ENCODE measurements at places on chromosomes 16 and 17. TPM values are rescaled to one million over a fixed set of nuclear protein-coding genes. Genes with fewer than 3 reads are reported as not detected.

DNA sequence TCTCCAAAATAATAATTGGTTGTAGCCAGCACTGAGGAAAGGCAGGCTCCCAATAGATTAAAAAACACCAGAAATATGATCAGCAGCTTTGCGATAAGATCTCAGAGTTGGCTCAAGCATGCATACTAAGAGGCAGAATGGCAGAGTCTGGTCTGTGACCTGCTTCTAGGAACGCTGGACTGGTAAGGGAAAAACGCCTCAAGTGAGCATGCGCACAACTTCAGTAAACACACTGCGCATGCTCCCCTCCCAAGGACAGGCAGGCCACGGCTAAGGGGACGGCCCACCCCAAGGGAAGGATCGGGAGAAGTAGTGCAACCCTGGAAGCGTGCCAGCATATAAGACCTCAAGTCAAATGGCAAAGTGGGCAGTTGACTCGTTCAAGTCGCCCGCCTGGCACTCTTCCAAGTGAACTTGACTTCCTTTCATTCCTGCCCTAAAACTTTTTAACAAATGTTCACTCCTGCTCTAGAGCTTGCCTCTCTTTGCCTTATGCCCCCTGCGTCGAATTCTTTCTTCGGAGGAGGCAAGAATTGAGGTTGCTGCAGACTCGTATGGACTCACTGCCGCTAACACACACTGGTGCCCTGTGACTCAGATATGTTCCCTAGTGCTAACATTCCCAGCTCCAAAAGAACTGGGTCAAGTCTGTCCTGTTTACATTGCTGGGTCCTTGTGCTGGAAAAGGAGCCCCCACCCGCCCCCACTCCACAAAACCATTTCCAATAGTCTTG is 22.4 kb upstream of the PRM1 start:
- H3K4me1 ChIP-seq = peaks cover 54% of the 10 kb centered on the region
- H3K4me3 ChIP-seq = no peak overlapping the region
- no peaks in the 10 kb centered on the region for H3K27me3 ChIP-seq
- peak overlapping the region; percentile 54 for H3K27ac ChIP-seq
- no peak for DNase-seq
- H3K36me3 ChIP-seq = no peaks in the 10 kb centered on the region

DNA sequence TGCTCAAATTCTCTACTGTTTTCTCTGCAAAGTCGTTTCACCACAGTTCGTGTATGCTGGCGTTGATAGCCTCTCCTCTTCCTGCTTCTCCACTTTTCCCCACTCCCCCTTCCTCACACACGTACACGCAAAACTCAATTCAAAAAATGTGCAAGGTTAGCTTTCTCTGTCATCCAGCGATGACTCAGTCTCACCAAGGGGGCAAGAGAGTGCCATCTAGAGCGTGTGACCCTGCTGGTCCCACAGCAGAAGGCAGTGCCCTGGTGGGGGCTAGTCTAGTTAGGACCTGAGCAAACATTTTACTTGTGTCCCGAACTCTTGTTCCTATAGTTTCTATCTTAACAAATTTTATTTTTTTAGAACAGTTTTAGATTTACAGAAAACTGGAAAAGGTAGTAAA is 121.2 kb upstream of the CHMP6 start:
- peaks cover 91% of the 10 kb centered on the region for H3K4me1 ChIP-seq
- H3K36me3 ChIP-seq = peaks cover 50% of the 10 kb centered on the region
- no peak for DNase-seq
- peak overlapping the region; percentile 89 for H3K27ac ChIP-seq

GRCh38 chr16:11880007-11880406 is 28.7 kb upstream of the RSL1D1 start:
- H3K4me3 ChIP-seq = no peak overlapping the region
- H3K36me3 ChIP-seq = peaks cover 39% of the 10 kb centered on the region
- no peak overlapping the region for H3K27ac ChIP-seq

- DNase-seq = no peak
- H3K27me3 ChIP-seq = peaks cover 7% of the 10 kb centered on the region
- H3K27ac ChIP-seq = no peak overlapping the region
- H3K4me1 ChIP-seq = no peaks in the 10 kb centered on the region
Measured at GRCh38 chr16:24358117-24358516, 102.0 kb downstream of the CACNG3 start.

The CCDC200 gene
- not detected for total RNA-seq

DNA sequence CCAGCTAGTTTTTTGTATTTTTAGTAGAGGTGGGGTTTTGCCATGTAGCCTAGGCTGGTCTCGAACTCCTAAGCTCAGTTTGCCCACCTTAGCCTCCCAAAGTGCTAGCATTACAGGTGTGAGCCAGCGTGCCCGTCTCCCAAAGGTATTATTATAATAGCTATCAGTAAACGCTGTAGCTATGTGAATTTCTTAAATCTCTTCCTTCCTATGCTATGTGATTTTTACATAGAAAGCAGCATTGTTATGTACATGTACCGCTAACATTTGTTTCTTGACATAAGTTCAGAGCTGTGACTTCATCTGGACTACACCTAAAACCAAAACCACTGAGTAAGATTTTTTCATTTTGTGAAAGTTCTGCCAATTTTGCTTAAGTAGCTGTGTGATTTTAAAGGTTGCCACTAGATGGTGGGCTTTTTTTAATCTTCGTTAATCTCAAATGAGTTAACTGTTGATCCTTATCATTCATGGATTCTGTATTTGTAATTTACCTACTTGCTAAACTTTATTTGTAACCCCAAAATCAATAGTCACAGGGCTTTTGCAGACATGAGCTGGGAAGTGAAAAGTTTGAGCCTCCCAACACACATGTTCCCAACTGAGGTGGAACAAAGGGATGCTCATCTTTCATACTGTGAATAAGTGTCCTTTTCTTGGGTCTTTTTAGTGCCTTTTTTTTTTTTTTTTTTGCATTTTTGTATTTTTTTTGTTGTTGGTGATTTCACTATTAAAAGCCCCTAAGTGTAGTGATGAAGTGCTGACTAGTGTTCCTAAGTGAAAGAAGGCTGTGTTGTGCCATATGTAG is 21.9 kb downstream of the PRKAR1A start:
- H3K4me1 ChIP-seq = peaks cover 3% of the 10 kb centered on the region
- H3K27me3 ChIP-seq = no peaks in the 10 kb centered on the region
- no peak for DNase-seq
- H3K36me3 ChIP-seq = peaks cover 47% of the 10 kb centered on the region
- no peak overlapping the region for H3K4me3 ChIP-seq
- H3K27ac ChIP-seq = no peak overlapping the region

The SHISA9 gene
- total RNA-seq = 0.04 TPM

GRCh38 chr16:17925761-17926160 is 410.8 kb downstream of the NPIPA8 start:
- H3K27me3 ChIP-seq = peaks cover 9% of the 10 kb centered on the region
- no peak for DNase-seq
- H3K4me1 ChIP-seq = no peaks in the 10 kb centered on the region
- no peak overlapping the region for H3K27ac ChIP-seq
- H3K4me3 ChIP-seq = no peak overlapping the region

The ZNF469 gene
- total RNA-seq = 0.20 TPM

- H3K4me3 ChIP-seq = no peak overlapping the region
- peaks cover 3% of the 10 kb centered on the region for H3K36me3 ChIP-seq
- no peak for DNase-seq
- H3K27me3 ChIP-seq = no peaks in the 10 kb centered on the region
- H3K27ac ChIP-seq = no peak overlapping the region
Measured at GRCh38 chr16:56953006-56953405, 8.7 kb upstream of the CETP start.

- H3K4me3 ChIP-seq = no peak overlapping the region
- H3K4me1 ChIP-seq = no peaks in the 10 kb centered on the region
- no peak overlapping the region for H3K27ac ChIP-seq
- no peak for DNase-seq
- H3K36me3 ChIP-seq = no peaks in the 10 kb centered on the region
Measured at GRCh38 chr16:8047736-8048135, 542.6 kb downstream of the TMEM114 start.

GRCh38 chr17:10421900-10422542 is at the start of gene MYH8:
Gene MYH8 (minus strand): TSS chr17:10421950. CDS start chr17:10420227, 1,723 bp downstream.
- no peaks in the 10 kb centered on the region for H3K27me3 ChIP-seq
- H3K4me1 ChIP-seq = no peaks in the 10 kb centered on the region
- no peak within 1 kb of the TSS for H3K4me3 ChIP-seq
- H3K27ac ChIP-seq = no peak within 1 kb of the TSS
- no peaks in the 10 kb centered on the region for H3K36me3 ChIP-seq

DNA sequence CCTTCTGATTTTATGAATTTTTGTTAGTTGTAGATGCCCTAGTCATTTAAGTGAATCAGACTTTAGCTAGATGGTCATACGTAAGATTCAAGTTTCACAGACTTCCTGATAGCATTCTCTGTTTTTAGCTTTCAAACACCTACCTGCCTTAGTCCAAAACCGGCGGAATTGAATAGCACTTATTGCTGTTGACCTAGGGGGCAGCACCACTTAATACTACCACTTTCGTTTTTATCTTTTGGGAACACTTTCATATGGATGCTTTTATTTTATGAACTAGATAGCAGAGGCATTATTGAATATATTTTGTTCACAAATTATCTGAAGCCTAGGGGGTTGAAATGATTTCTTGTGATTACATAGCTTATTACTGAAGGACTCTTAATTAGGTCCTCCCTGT is 31.5 kb downstream of the TADA2A start:
- DNase-seq = no peak
- H3K27ac ChIP-seq = no peak overlapping the region
- H3K4me1 ChIP-seq = peaks cover 8% of the 10 kb centered on the region

The MYO15A gene
- total RNA-seq = 0.35 TPM

The SECTM1 gene
- total RNA-seq = 16.4 TPM

The C16orf86 gene
- 4.8 TPM for total RNA-seq

DNA sequence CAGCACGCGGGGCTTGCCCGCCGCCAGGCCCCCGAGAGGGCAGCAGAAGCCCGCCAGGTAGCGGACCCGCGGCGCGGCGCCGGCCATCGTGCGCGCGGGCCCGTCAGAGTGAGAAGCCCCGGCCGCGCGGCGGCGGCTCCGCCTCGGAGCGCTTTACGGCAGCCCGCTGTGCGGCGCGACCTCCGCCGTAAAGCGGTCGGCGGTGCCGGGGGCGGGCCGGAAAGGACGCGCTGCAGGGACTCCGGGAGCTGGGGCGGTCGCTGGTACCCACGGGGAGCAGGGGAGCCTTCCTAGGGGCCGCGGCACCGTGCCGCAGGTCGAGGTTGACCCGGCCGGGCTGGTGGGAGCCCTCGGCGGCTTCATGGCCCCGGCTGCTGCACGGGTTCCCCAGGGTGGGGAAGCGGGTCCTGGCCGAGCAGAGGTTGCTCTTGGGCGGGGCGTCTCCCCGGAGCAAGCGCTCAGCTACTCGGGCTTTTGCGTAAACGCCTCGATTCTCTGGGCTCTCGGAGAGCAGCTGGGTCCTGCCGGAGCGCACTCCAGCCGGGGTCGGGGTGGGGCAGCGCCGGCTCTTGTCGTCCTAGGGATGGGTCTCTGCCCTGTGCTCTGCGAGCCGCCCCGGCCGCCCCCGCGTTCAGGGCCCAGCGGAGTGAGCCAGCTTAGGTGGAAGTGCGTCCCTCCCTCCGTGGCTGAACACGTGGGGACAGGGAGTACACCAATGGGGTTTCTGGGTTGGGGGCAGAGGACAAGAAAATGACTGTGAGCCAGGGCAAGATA is at the start of gene FAAP100:
TSS of gene FAAP100 (minus strand) at position 110 of the 774 bp plus-strand sequence. CDS start at position 87, 23 bp downstream.
- H3K36me3 ChIP-seq = peaks cover 12% of the 10 kb centered on the region
- H3K4me1 ChIP-seq = peaks cover 35% of the 10 kb centered on the region
- peak within 1 kb of the TSS; percentile 92 for H3K27ac ChIP-seq
- H3K27me3 ChIP-seq = no peaks in the 10 kb centered on the region

GRCh38 chr16:70703835-70704381 is 18.1 kb upstream of the MTSS2 start:
- no peak overlapping the region for H3K27ac ChIP-seq
- peaks cover 5% of the 10 kb centered on the region for H3K36me3 ChIP-seq
- H3K4me1 ChIP-seq = peaks cover 9% of the 10 kb centered on the region
- no peak overlapping the region for H3K4me3 ChIP-seq
- H3K27me3 ChIP-seq = no peaks in the 10 kb centered on the region

The TCAP gene
- total RNA-seq = 2.1 TPM

- no peak overlapping the region for H3K27ac ChIP-seq
- no peak for DNase-seq
- H3K4me1 ChIP-seq = peaks cover 14% of the 10 kb centered on the region
- H3K4me3 ChIP-seq = no peak overlapping the region
- no peaks in the 10 kb centered on the region for H3K36me3 ChIP-seq
- peaks cover 25% of the 10 kb centered on the region for H3K27me3 ChIP-seq
Measured at GRCh38 chr17:1182811-1183170, 3.0 kb upstream of the ABR start.

DNA sequence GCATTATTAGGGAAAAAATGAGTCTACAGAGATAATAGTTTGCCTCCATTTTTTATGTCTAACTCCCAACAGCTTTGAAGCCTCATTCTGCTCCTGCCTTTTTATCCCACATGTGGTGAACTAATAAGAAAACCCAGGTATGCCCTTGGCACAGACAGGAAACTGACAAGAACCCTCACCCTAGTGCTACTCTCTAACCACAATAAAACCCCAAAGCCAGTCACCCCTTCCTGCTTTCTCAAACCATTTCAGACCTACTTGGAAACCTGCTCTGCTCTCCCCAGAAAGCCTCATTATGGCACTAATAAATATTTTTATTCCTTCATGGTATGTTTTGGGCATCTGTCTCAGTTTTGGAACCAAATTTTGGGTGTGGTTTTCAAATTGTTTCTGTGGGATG is 3.9 kb upstream of the MARVELD3 start:
- DNase-seq = peak; percentile 43
- H3K27ac ChIP-seq = no peak overlapping the region
- H3K27me3 ChIP-seq = peaks cover 31% of the 10 kb centered on the region
- H3K36me3 ChIP-seq = no peaks in the 10 kb centered on the region
- no peak overlapping the region for H3K4me3 ChIP-seq

DNA sequence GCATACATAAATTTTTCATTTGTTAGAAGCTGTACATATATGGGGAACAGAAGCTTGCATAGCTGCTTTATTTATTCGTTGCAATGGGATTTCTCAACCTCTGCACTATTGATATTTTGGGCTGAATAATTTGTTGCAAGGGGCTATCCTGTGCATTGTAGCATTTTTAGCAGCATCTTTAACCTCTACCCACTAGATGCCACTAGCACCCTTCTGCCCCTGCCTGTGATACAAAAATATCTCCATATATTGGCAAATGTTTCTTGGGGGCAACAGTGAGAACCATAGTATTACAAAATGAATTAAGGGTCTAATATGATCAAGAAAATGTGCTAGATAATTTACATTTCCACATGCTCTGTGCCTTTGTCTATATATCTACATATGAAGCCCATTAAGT is 1401.0 kb downstream of the CDH11 start:
- no peaks in the 10 kb centered on the region for H3K27me3 ChIP-seq
- DNase-seq = no peak

DNA sequence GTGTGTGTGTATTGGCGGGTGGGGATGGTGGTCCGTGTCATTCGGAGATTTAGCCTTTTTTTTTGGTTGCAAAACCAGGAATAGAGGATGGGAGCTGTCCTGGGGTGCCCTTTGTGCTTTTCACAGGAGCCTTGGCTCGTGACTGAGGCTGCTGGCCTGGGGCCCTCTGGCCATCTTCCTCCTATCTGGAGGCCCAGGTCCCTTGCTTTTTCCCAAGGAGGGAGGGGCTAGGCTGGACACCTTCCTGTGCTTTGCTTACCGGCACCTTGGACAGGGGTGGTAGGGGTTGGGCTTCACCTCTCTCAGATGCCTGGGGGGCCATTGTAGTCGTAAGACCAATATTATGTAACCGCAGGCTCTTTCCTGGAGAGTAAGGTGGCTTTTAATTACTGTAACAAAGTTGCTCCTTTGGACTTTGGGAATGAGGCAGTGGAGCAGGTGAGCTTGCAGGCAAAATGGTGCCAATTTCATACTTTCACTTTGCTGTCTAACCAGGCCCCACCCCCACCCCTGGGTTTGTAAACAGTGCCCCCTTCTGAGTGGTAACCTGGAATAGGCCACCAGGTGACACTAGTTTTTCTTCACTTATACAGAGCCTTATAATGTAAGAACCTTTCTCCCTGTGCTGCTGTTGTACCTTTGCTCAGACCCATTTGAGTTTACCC is 1.2 kb downstream of the DYNLL2 start:
- peak overlapping the region; percentile 87 for H3K4me3 ChIP-seq
- peaks cover 54% of the 10 kb centered on the region for H3K4me1 ChIP-seq
- peak overlapping the region; percentile 87 for H3K27ac ChIP-seq
